ENCODE measurements at places on chromosomes 5 and 9.

- DNase-seq: no peak
These were observed 16.8 kb downstream of the SERINC5 start for GRCh38 chr5:80238778-80239679.

- DNase-seq: no peak
These were observed 9.1 kb downstream of the UNC5A start for GRCh38 chr5:176819476-176819875.

- DNase-seq: no peak
These were observed 2.5 kb upstream of the LPCAT1 start for GRCh38 chr5:1526190-1526631.

DNA sequence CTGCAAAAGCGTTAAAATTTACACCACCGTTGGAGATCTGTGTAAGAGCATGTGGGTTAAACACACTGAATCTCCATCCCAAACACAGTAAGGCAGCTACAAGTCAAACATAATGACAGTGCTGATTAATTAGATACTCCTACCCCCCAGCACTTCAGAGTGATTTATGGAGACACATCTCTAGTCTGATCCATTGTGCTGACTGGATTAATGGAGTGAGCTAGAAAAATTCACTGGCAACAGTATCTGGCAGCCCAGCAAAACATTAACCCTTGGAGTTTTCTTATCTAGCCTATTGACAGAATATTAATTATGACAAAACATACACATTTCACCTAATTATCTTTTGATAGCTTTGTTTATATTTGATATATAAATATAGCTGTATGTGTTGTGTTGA lies 188.6 kb upstream of the ISL1 start:
- no peak for DNase-seq

DNA sequence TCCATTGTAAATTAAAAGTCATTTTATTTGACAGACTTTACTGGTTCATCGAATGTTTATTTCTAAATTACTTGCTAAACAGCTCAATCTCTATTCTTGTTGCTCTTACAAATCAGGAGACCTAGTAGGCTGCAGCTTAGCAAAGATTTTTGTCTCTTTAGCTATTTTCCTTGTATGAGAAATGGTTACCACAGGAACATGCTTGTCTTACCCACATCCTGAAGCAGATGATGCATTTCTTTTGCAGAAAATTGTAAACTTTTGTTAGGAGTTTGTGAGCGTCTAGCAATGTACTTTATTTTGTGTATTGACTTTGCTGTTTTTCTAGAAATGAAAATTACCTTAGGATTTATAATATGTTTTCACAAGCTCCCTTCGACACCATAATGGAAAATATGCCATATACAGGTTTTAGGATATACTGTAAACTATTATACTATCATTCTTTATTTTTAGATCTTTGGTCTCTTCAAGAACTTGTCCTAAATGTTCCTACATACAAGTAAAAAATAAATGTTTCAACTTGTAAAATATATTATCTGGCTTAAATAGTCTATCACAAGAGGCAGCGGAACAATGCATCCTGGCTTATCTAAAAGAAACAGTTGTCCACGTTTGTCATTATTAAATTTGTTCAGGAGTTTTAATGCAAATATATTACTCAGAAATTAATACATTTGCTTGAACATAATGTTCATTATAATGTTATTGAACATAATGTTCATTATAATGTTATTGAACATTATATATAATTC lies 54.1 kb downstream of the SPEF2 start:
- DNase-seq: no peak

- DNase-seq: no peak
These were observed 20.5 kb upstream of the FER start for GRCh38 chr5:108727236-108727650.

GRCh38 chr9:33065157-33066076 lies 11.1 kb downstream of the SMU1 start:
- no peak for DNase-seq

GRCh38 chr9:79917421-79917820 lies 345.7 kb downstream of the TLE4 start:
- no peak for DNase-seq

DNA sequence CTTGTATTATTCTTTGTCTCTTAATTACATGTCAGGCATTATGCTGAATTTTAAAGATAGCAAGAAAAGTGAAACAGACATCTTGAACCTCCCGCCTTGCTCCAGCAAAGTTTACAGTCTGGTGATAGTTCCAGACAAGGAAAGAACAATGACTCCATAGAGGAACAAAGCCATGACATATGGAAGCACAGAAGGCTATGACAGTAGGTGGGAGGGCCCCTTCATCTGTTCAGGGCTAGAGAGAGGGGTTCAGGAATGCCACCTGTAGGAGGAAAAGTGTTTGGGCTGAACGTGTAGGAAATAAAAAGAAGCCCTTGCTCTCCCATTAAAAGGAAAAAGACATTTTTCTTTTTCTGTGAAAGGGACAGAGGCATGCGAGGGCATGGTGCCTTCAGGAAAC lies 315.6 kb downstream of the TRIM32 start:
- DNase-seq: no peak

DNA sequence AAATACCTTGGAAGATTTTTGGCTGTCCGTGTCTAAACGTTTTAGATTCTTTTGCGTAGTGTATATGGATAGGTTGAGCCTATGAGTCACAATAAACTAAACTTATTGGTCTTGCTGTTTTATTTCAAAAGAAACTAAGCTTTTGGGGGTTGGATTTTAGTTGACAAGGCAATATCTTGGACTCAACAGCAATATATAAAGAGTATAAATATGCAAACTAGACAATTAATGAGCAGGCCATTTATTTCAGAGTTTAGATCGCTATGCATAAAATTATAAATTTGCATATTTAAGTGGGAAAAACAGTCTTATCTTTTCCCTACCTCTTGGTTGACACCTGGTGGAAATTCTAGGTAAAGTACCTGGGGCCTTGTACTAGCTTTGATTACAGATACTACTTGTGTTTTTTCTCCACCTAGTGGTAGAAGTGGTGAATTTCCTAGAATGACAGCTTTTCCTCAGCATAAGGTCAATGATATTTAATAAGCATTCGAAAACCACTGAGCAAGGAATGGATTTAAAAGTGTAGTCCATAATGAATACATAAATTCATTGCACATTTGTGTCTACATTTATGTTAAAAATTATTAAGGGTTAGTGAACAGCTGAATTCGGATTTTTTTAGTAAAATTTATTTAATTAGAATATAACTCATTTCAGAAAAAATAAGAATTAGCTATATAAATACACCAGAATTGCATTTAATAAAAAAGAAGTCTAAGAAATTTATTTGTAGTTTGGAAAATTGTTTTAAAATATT lies 1.7 kb upstream of the ARRDC3 start:
- no peak for DNase-seq

GRCh38 chr9:121282277-121283079 lies 14.5 kb downstream of the GSN start:
- no peak for DNase-seq

- DNase-seq: no peak
These were observed 666.9 kb upstream of the KLF4 start for GRCh38 chr9:108156270-108156998.

- DNase-seq: no peak
These were observed 152.8 kb upstream of the TAS2R1 start for GRCh38 chr5:9782826-9783560.

GRCh38 chr5:78328585-78329173 lies 31.7 kb upstream of the SCAMP1 start:
- DNase-seq: no peak

DNA sequence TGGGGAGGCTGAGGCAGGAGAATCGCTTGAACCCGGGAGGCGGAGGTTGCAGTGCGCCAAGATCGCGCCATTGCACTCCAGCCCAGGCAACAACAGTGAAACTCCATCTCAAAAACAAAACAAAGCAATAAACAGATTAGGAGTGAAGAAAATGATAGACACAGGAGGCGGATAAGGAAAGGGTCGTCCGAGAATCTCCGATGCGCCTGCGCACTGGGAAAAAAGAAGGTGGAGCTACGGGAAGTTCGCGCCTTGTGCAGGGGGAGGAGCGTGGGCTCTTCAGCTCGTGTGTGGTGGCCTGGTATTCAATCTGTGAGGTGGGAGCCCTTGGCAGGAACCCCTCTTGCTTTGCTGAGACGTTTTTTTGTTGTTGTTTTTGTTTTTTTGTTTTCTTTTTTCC lies 47.3 kb downstream of the GNA14 start:
- no peak for DNase-seq

GRCh38 chr5:116032991-116033390 lies 719 bp downstream of the ARL14EPL start:
- DNase-seq: no peak

DNA sequence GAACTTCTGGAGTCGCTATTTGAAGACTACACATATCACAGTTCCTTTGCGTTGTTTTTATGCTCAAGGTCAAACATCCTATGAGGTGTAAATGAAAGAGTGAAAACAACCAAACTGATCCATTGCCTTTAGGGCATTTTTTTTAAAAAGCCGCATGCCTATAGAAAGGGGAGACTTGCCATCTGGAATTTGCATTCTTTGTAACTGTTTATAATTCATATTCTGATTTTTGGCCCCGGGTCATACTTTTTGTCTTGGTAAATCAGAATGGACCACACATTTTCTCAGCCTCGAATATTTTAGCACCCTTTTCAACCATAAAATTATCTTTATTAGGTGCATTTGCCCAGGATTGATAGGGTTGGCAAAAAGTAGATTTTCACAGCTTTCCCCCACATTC lies 188.0 kb downstream of the GOLPH3 start:
- no peak for DNase-seq

GRCh38 chr5:32504329-32504988 lies 59.9 kb upstream of the ZFR start:
- DNase-seq: no peak

GRCh38 chr9:78437806-78438205 lies 140.9 kb downstream of the PSAT1 start:
- DNase-seq: no peak

DNA sequence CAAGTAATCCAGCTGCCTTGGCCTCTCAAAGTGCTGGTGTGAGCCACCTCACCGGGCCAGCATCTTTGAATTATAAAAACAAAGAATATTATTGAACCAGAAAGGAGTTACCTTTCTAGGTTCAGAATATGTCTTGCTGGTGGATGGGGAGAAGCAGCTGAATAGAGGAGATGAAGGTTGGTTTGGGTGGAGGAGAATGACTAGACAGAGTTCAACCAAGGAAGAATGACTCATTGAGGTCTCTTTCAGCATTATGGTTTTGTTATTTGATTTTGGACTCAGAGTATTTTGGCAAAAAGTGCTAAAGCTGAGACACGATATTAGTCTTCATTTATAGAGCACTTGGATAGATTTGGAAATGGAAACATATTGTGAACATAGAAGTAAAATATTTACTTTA lies 75.2 kb upstream of the MPDZ start:
- DNase-seq: no peak

DNA sequence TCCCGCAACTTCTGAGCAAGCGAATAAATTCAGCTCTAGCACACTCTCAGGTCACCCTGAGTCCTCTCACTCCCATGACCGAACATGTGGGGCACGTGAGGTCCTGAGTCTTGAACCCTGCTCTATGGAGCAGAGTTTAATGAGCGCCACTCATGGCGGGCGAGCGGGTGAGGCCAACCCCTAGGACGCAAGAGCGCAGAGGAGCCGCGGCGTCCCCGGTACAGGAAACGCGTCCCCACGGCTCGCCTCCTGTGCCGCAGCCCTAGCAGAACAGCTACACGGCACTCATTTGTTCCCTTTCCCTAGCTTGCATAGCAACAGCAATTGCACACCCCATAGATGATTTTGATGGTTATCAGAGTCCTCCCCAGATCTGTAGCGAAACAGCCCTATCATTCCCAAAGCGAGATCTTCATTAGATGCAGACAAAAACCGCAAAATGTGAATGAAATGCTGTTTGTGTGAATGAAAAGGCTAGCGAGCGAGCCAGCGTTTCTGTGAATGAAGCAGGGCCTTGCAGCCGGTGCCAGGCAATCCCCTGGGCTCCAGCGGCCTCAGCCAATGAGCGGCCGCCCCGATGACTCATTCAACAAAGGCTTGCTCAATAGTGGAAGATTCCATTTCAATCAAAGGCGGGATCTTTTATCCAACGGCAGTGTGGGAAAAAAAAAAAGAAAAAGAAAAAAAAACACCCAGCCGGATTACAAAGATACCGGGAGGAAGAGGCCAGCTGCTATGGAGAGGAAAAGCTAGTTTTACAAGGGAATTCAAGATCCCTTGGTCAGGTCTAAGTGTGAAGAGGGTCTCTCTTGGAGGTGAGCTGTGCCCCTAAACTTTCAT lies 1.5 kb upstream of the SHC3 start:
- peak; percentile 17 for DNase-seq

Data from stimulated activated CD4-positive, alpha-beta T cell treated with anti-CD3 and anti-CD28 coated beads, Interleukin-15, amount 100 ng/mL, for 1 hour (primary cell).